ENCODE measurements at places on chromosomes 7 and 10. TPM values are rescaled to one million over a fixed set of nuclear protein-coding genes. Genes with fewer than 3 reads are reported as not detected.
A peak's percentile ranks its signal among the peaks of the same experiment; 100 is the strongest.

HYCC1 gene
- 3.8 TPM for polyA plus RNA-seq

GRCh38 chr10:106619346-106619745 is 545.2 kb downstream of the SORCS1 start:
- H3K4me1 ChIP-seq, result no peaks in the 10 kb centered on the region
- no peak for DNase-seq
- no peaks in the 10 kb centered on the region for H3K36me3 ChIP-seq
- no peaks in the 10 kb centered on the region for H3K27me3 ChIP-seq
- H3K4me3 ChIP-seq, result no peak overlapping the region

GRCh38 chr7:2041496-2042367 is 191.0 kb downstream of the MAD1L1 start:
- H3K4me3 ChIP-seq, result no peak overlapping the region
- peak; percentile 30 for DNase-seq
- no peak overlapping the region for H3K27ac ChIP-seq
- H3K36me3 ChIP-seq, result no peaks in the 10 kb centered on the region

DNA sequence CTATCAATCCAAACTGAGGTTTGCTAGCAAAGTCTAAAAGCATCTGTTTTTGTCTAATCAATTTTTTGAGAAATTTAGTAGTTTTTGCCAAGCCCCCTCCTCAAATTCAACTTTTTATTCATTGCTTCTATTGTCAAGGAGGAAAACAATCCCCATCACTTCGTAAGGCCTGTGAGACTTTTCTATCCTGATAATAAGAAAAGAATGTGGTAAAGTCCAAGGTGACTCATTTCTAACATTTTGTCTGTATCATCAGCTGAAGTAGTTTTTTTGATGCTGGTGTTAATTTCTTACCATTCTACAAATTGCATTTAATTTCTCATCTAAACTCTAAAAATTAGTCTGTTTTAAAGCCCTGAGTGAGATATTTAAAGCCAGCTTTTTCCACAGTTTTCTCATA is 11.7 kb downstream of the ANK3 start:
- no peaks in the 10 kb centered on the region for H3K36me3 ChIP-seq
- H3K4me1 ChIP-seq, result no peaks in the 10 kb centered on the region
- no peaks in the 10 kb centered on the region for H3K27me3 ChIP-seq
- no peak for DNase-seq

MRC1 gene
- 2.2 TPM for polyA plus RNA-seq

DNA sequence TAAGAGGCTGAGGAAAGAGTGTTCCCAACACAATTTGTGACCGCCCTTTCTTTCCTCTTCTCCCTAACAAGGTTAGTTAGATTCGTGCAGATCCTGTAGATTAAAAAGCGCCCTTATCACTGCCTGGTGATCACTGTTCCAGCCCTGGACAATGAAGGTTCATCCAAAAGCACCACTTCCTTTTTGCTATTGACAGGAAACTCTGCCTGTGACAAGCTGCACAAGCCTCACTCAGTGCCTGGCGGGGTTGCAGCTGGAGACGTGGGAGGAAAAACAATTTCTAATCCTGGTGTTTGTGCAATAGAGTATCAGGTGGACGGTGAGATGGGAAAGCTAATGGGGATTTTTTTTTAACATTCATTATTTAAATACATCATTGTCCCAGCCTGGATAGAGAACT is 105.9 kb upstream of the CAV2 start:
- H3K27ac ChIP-seq, result no peak overlapping the region
- DNase-seq, result no peak
- H3K4me1 ChIP-seq, result no peaks in the 10 kb centered on the region
- H3K36me3 ChIP-seq, result no peaks in the 10 kb centered on the region

GRCh38 chr7:105364684-105365083 is 24.0 kb downstream of the SRPK2 start:
- H3K4me1 ChIP-seq, result peaks cover 5% of the 10 kb centered on the region
- H3K36me3 ChIP-seq, result no peaks in the 10 kb centered on the region
- H3K4me3 ChIP-seq, result no peak overlapping the region
- DNase-seq, result no peak
- no peak overlapping the region for H3K27ac ChIP-seq

MPP7 gene
- 5.0 TPM for polyA plus RNA-seq

- H3K36me3 ChIP-seq, result no peaks in the 10 kb centered on the region
- H3K4me3 ChIP-seq, result no peak overlapping the region
- DNase-seq, result no peak
- H3K27ac ChIP-seq, result no peak overlapping the region
These were observed 526 bp downstream of the GIMAP1 start for GRCh38 chr7:150716939-150717338.

DNA sequence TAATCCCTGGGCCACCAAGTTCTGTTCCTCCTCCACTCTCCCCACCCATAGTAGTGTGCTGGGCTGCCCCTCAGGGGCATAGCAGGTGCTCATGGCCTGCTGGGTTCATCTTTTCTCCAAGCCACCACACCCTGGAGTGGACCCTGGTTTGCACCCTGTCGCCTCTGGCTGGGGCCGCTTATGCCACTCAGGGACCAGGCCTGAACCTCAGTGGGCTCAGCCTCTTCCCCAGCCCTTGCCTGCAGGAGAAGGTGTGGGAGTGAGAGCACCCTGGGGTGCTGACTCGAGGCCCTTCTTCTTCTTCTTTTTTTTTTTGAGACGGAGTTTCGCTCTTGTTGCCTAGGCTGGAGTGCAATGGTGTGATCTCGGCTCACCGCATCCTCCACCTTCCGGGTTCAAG is 10.2 kb downstream of the CLIP2 start:
- no peaks in the 10 kb centered on the region for H3K36me3 ChIP-seq
- no peak overlapping the region for H3K27ac ChIP-seq
- no peaks in the 10 kb centered on the region for H3K27me3 ChIP-seq
- H3K4me3 ChIP-seq, result no peak overlapping the region
- no peak for DNase-seq

- H3K27me3 ChIP-seq, result no peaks in the 10 kb centered on the region
- H3K4me1 ChIP-seq, result no peaks in the 10 kb centered on the region
- H3K27ac ChIP-seq, result no peak overlapping the region
- no peak for DNase-seq
- no peak overlapping the region for H3K4me3 ChIP-seq
These were observed 8.8 kb downstream of the CYREN start for GRCh38 chr7:135161669-135162068.

INSYN2A gene
- 0.08 TPM for polyA plus RNA-seq

GRCh38 chr10:57867241-57867640 is 400.5 kb downstream of the IPMK start:
- H3K4me3 ChIP-seq, result no peak overlapping the region
- DNase-seq, result no peak
- H3K27ac ChIP-seq, result no peak overlapping the region
- H3K27me3 ChIP-seq, result no peaks in the 10 kb centered on the region
- H3K4me1 ChIP-seq, result no peaks in the 10 kb centered on the region

DNA sequence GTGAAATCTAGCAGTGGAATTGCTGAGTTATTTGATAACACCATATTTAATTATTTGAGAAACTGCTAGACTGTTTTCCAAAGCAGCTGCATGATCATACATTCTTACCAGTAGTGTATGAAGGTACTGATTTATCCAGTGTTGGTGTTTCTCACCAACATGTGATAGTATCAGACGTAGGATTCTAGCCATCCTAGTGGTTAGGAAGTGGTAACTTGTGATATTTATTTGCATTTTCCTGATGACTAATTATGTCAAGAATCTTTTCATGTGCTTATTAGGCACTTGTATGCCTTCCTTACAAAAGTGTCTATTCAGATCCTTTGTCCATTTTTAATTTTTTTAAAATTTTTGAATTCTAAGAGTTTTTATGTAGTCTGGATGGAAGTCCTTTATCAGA is 54.2 kb upstream of the PLXDC2 start:
- no peaks in the 10 kb centered on the region for H3K4me1 ChIP-seq
- no peaks in the 10 kb centered on the region for H3K27me3 ChIP-seq
- H3K4me3 ChIP-seq, result no peak overlapping the region

GRCh38 chr10:32882076-32882475 is 76.0 kb downstream of the ITGB1 start:
- H3K36me3 ChIP-seq, result no peaks in the 10 kb centered on the region
- H3K4me3 ChIP-seq, result no peak overlapping the region
- no peaks in the 10 kb centered on the region for H3K27me3 ChIP-seq
- no peak for DNase-seq
- no peak overlapping the region for H3K27ac ChIP-seq
- H3K4me1 ChIP-seq, result no peaks in the 10 kb centered on the region

- H3K27ac ChIP-seq, result no peak overlapping the region
- no peaks in the 10 kb centered on the region for H3K36me3 ChIP-seq
- DNase-seq, result no peak
- peaks cover 13% of the 10 kb centered on the region for H3K4me1 ChIP-seq
These were observed 19.4 kb upstream of the TNS3 start for GRCh38 chr7:47601119-47601880.

ZWINT gene
- polyA plus RNA-seq, result 3.1 TPM

GRCh38 chr10:123472606-123473005 is 193.5 kb upstream of the GPR26 start:
- H3K4me1 ChIP-seq, result no peaks in the 10 kb centered on the region
- H3K27ac ChIP-seq, result no peak overlapping the region
- DNase-seq, result no peak

GRCh38 chr7:24715171-24715570 is 42.1 kb downstream of the GSDME start:
- no peaks in the 10 kb centered on the region for H3K36me3 ChIP-seq
- H3K4me1 ChIP-seq, result no peaks in the 10 kb centered on the region
- H3K4me3 ChIP-seq, result no peak overlapping the region
- H3K27ac ChIP-seq, result no peak overlapping the region
- no peaks in the 10 kb centered on the region for H3K27me3 ChIP-seq

GRCh38 chr10:89278034-89278535 is 23.8 kb upstream of the IFIT2 start:
- H3K4me3 ChIP-seq, result no peak overlapping the region
- no peaks in the 10 kb centered on the region for H3K4me1 ChIP-seq
- no peaks in the 10 kb centered on the region for H3K36me3 ChIP-seq

- no peaks in the 10 kb centered on the region for H3K27me3 ChIP-seq
- no peaks in the 10 kb centered on the region for H3K4me1 ChIP-seq
- H3K4me3 ChIP-seq, result no peak overlapping the region
- DNase-seq, result no peak
- H3K27ac ChIP-seq, result no peak overlapping the region
- no peaks in the 10 kb centered on the region for H3K36me3 ChIP-seq
These were observed 164.4 kb downstream of the RGS10 start for GRCh38 chr10:119377958-119378736.

STEAP4 gene
- 4.2 TPM for polyA plus RNA-seq

- no peaks in the 10 kb centered on the region for H3K27me3 ChIP-seq
- no peaks in the 10 kb centered on the region for H3K36me3 ChIP-seq
- H3K4me1 ChIP-seq, result no peaks in the 10 kb centered on the region
- H3K4me3 ChIP-seq, result no peak overlapping the region
- DNase-seq, result no peak
These were observed 215.8 kb downstream of the FOXP2 start for GRCh38 chr7:114630201-114630990.

- H3K36me3 ChIP-seq, result no peaks in the 10 kb centered on the region
- H3K27me3 ChIP-seq, result no peaks in the 10 kb centered on the region
- H3K4me1 ChIP-seq, result no peaks in the 10 kb centered on the region
- no peak for DNase-seq
- no peak overlapping the region for H3K27ac ChIP-seq
These were observed 48.0 kb upstream of the KIF5B start for GRCh38 chr10:32104181-32104580.

AUTS2 gene
- polyA plus RNA-seq, result 16.8 TPM

DNA sequence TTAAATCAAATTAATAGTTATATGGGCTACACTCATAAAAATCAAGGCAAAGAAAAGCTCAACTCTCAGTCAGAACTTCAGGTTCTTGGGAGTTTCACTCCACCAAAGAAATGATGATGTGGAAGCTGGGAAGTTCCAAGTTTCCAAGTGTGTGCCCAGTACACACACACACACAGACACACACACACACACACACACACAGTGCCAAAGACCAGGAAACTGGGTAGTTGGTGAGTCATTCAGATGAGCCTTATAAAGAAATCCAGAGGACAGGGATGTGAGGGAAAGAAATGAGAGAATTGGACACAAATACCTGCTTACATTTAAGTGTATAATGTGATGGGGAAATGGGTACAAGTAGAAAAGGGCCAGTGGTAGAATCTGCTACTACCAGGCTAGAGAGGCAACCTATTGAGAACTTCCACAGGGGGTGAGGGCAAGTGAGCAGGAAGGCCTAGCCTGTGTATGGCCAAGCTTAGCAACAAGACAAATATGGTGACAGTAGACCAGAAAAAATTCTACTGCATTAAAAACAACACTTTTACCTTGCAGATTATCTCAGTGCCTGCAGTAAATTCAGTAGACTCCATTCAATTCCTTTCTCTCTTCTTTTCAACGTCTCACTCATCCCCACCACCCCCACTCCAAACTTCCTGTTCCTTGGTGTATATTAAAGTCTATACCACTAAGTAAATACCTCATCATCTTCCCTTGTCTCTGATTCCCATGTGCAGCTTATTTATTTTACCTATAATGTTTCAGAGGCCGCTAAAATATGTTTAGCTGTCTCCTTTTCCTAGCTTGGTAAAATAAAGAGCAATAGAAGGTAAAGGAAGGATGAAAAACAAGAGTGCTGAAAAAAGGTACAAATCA is 95.0 kb downstream of the CABCOCO1 start:
- no peak overlapping the region for H3K27ac ChIP-seq
- H3K4me3 ChIP-seq, result no peak overlapping the region
- H3K36me3 ChIP-seq, result no peaks in the 10 kb centered on the region
- H3K27me3 ChIP-seq, result no peaks in the 10 kb centered on the region

MCM7 gene
- polyA plus RNA-seq, result 63.1 TPM

SPDYE8 gene
- polyA plus RNA-seq, result not detected

- no peak overlapping the region for H3K4me3 ChIP-seq
- H3K27me3 ChIP-seq, result no peaks in the 10 kb centered on the region
- no peaks in the 10 kb centered on the region for H3K4me1 ChIP-seq
These were observed 350.0 kb upstream of the FZD8 start for GRCh38 chr10:35992107-35992506.

HOXA7 gene
- 0.15 TPM for polyA plus RNA-seq

- no peak overlapping the region for H3K4me3 ChIP-seq
- H3K4me1 ChIP-seq, result no peaks in the 10 kb centered on the region
- no peak overlapping the region for H3K27ac ChIP-seq
- DNase-seq, result no peak
- no peaks in the 10 kb centered on the region for H3K36me3 ChIP-seq
These were observed 20.8 kb upstream of the ZNF488 start for GRCh38 chr10:47404937-47405336.

GRCh38 chr10:25522946-25523608 is 348.3 kb downstream of the GPR158 start:
- no peaks in the 10 kb centered on the region for H3K27me3 ChIP-seq
- H3K4me3 ChIP-seq, result no peak overlapping the region
- H3K27ac ChIP-seq, result no peak overlapping the region
- no peaks in the 10 kb centered on the region for H3K4me1 ChIP-seq

DNA sequence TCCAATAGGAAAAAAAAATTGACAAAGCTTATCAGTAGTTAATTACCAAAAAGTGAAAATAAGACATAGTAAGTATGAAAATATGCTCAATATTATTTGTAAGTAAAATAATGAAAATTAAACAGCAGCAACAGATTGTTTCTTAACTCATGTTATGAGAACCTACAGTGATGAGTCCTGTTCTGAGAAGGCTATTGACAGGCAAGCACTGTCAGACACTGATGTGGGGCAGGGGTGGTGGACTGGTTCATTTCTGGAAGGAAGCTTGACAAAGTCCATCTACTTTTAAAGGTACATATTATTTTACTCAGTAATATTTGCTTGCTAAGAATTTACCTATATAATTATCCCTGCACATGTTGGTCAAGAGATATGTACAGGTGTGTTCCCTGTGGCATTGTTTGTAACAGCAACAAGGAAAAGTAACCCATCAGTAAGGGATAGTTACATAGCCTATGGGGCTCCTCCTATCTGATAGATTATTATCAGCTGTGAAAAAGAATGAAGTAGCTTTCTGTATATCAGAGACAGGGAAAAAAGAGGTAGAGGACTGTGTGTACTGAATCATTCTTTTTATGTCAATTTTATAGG is 161.6 kb downstream of the RTKN2 start:
- no peaks in the 10 kb centered on the region for H3K36me3 ChIP-seq
- no peak overlapping the region for H3K4me3 ChIP-seq
- no peak for DNase-seq
- no peaks in the 10 kb centered on the region for H3K4me1 ChIP-seq

NRAP gene
- polyA plus RNA-seq, result 0.04 TPM
